ENCODE measurements at places on chromosomes 4 and X. TPM values are rescaled to one million over a fixed set of nuclear protein-coding genes. Genes with fewer than 3 reads are reported as not detected.

DNA sequence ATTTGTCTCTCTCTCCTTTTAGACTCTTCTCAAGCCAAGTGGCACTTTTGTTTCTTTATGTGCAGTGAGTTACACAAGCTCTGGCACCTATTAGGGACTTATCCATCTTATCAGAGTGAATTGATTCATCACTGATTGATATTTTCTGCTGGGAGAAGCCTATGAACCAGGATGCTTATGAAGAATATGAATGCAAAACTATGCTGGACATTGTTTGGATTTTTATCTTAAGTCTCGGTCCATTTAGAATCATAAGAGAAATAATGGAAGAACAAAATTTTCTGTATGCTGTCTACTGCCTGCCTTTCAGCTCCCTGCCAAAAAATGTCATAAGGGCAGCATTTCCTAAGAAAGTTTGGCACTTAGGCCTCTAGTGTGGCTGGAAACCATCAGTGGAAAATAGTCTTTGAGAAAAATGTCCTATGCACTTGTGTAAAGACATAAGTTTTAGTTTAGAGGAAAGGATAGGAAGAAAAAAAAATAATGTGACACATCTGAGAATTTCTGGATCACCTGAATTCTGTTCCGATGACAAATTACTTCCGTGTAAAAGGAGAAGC lies 365.7 kb upstream of the MAD2L1 start:
- no peak for DNase-seq

DNA sequence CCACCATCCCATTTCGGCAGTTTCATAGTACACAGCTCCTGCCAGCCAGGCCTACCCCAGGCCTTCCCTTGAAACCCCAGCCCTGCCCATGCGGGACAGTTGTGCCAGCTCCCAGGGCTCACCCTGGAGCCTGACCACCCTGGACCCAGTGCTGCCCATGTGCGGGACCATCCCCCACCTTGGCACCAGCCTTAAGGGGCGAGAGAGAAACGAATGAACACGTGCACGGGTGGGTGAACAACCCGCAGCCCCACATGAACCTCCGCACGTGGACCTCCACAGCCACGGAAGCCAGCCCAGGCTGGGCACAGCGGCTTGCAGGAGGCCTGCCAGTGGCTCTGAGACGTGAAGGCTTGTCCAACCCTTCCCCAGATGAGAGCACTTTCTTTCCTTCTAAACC lies 76.0 kb upstream of the MXD4 start:
- DNase-seq: no peak

The ZXDA gene
- total RNA-seq: 8.2 TPM

GRCh38 chr4:3316146-3316545 lies 23.3 kb downstream of the RGS12 start:
- no peak for DNase-seq

GRCh38 chr4:138223231-138223910 lies 18.8 kb downstream of the SLC7A11 start:
- DNase-seq: no peak

- DNase-seq: no peak
Measured at GRCh38 chr4:121786221-121786620, 14.9 kb upstream of the EXOSC9 start.

DNA sequence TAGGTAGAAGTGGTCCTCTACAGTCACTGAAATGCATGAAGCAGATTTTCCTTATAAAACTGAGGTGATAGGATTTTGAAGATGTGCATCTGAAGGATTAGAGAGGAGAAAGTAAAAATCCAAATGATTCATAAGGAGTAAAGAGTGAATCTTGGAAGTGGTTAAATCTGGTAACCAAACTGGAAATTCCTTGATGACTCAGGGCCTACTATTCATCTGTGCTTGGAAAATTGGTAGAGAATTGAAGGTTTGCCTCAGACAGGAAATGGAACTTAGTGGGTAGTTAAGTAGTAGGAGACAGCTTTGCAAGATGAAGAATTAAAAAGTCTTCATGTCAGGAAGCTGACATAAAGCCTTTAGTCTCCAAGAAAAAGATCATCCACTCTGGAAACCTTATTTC lies 368.9 kb upstream of the CTSO start:
- peak; percentile 92 for DNase-seq

GRCh38 chrX:4663085-4663484 lies 949.6 kb upstream of the PRKX start:
- DNase-seq: peak; percentile 36

The HTR2C gene
- not detected for total RNA-seq

- no peak for DNase-seq
Measured at GRCh38 chr4:11564021-11564420, 135.3 kb upstream of the HS3ST1 start.

The ARHGEF6 gene
- 6.9 TPM for total RNA-seq

The LRIT3 gene
- total RNA-seq: not detected

GRCh38 chrX:40420899-40421729 lies 159.7 kb upstream of the ATP6AP2 start:
- peak; percentile 91 for DNase-seq

The SPANXA1 gene
- total RNA-seq: not detected

- DNase-seq: no peak
Measured at GRCh38 chrX:15350329-15350996, 15.1 kb upstream of the PIGA start.

DNA sequence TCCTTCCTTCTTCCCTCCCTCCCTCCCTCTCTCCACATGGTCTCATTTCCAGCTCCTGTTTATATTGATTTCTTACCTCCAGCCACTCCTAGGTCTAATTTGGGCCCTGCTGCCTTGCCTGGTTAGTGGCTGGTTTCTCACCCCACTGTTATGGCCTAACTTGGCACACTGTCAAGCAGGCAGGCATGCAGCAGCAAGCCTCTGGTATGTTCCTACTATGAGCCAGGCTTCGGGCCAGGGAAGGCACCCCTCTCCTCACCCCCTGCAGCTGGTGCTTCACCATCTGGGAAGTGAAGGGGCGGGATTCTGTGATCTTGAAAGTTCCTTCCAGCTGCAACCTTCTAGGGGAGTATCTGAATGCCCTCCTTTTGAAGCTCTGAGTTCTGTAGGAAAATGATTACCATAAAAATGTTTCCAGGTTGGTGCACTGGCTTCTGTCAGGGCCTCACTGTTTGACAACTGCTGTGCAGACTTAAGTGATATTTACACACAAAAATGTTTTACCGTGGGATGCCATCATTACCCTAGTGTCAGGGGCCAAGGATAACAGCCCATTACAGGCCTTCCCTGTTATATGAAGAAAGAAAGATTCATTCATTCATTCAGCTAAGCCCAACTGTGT lies 10.1 kb upstream of the VMA21 start:
- no peak for DNase-seq

GRCh38 chr4:123319639-123320038 lies 77.0 kb upstream of the SPRY1 start:
- no peak for DNase-seq

The GATA1 gene
- not detected for total RNA-seq

The TMEM47 gene
- total RNA-seq: 209 TPM

The ARHGEF9 gene
- total RNA-seq: 19.6 TPM

DNA sequence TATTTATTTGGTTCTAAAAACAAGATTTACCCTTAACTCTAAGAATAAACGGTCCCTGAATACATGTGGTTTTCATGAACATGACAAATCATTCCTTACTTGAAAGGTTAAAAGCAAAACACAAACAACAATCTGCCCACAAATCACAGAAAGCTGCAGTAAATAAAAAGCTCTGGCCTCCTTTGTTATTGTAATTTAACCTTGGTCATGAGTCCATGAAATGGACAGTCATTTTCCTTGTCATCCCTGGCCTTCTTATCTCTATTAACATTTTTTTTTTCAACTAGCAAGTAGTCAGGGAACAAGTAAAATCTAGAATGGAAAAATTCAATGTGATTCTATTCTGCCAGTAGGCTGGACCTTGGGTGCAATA lies 92.7 kb downstream of the SCD5 start:
- peak; percentile 93 for DNase-seq

DNA sequence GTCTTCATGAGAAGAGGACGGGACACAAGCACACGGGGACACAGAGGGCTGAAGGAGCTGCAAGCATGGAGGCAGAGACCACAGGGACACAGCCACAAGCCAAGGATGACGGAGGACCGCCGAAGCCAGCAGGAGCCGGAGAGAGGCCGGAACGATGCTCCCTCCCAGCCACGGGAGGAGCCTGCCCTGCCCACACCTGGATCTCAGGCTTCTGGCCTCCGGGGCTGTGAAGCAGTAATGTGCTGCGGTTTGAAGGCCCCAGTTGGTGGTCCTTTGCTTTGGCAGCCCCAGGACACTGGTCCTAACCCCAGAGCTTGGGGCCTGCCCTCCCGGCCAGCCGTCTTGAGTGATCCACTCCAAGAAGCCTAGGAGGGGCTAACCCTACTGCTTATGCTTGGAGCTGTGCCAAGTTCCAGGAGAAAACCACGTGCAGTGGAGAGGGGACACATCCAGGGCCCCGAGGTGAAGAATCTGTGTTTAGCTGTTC lies 85.9 kb downstream of the HMX1 start:
- DNase-seq: no peak

DNA sequence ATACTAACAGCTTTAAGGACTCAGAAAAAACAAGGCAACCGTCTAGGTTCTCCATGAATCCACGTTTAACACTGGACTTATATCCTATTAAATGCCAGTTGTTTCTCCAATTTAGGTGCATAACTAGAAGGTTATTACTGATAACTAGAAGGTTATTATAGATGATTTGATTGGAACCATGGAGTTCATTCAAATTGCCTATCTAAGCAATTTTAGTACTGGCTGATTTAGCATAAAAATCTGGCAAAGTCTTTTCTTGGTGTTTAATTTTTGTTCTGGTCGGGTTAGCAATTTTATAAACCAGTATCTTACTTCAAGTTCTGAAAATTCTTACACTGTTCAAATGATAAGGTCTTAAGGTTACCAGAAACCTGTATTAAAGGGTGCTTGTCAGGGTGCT lies 672.8 kb upstream of the GNPDA2 start:
- DNase-seq: no peak

DNA sequence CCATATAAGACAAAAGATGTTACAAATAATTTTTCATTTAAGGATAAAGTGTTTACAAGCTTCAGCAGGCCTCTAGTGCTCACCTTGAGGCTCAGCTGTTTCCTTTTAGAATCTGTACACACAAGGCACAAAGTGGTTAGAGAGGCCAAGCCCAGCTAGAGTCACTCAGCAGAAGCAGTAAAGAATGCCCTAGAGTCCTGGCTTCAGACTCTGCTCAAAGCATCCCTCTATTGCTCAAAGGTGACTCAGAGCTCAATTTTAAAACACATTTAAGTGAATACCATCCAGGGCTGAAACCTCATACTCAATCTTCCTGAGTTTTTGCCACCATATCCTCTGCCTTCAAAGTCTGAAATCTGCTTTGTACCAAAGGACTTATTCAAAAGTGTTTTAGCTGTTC lies 22.6 kb upstream of the PHF8 start:
- DNase-seq: peak; percentile 62

DNA sequence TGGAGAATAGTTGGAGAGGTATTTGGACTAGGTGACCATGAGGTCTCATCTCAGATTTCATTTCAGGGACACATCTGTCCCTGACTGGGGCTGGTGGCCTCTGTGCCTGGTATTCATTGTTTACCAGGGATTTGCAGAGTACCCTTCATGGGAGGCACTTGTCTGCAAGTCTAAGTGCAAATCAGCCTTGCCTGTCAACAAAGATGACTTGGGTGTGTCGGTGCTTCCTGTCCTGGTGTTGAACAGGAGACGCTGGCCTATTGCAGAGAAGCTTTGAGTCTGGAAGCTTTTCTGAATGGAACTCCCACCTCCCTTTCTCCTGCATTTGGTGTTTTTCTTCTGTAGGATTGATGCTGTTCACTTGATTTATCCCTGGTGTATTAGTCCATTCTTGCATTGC lies 104.1 kb downstream of the TNIP2 start:
- no peak for DNase-seq

- DNase-seq: no peak
Measured at GRCh38 chrX:97863261-97863660, 979.6 kb downstream of the RPA4 start.

- DNase-seq: no peak
Measured at GRCh38 chr4:184406958-184407391, 67.4 kb downstream of the IRF2 start.

The LRAT gene
- total RNA-seq: 0.17 TPM

The RBM41 gene
- 19.1 TPM for total RNA-seq

- peak; percentile 1 for DNase-seq
Measured at GRCh38 chrX:32185160-32185559, 1026.2 kb downstream of the DMD start.

The SLC2A9 gene
- 30.4 TPM for total RNA-seq

GRCh38 chrX:22373766-22374165 lies 101.1 kb downstream of the CBLL2 start:
- no peak for DNase-seq

The USP46 gene
- 21.9 TPM for total RNA-seq

- no peak for DNase-seq
Measured at GRCh38 chr4:16833722-16834121, 64.7 kb downstream of the LDB2 start.

The GAGE12E gene
- not detected for total RNA-seq

The ADH1A gene
- not detected for total RNA-seq

DNA sequence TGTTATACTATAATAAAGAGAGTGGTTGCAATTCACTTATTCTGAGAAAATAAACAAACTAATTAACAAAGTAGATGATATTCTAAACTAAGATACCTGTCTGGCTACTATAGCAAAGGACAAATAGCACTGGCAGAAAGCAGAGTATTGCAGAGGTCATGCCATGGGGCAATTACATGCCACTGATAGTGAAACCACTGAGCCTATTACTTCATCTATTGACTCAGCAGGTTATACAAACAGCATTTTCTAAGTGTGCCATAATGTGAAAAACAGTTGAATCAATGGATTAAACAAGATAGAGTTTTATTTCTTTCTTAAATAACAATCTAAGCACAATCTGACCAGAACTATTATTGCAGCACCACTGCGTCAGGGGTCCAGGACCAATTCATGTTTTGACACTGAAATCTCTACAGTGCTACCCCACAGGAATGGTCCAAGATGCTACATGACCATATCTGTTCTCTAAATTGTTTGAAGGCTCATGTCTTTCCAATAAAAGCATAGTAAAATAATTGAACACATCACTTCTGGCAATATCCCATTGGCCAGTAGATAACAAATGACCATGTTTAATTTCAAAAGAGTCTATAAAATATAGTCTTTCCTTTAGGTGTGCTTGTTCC lies 389.5 kb upstream of the GRID2 start:
- peak; percentile 6 for DNase-seq

GRCh38 chr4:127686658-127687057 lies 43.5 kb upstream of the SLC25A31 start:
- DNase-seq: peak; percentile 52

DNA sequence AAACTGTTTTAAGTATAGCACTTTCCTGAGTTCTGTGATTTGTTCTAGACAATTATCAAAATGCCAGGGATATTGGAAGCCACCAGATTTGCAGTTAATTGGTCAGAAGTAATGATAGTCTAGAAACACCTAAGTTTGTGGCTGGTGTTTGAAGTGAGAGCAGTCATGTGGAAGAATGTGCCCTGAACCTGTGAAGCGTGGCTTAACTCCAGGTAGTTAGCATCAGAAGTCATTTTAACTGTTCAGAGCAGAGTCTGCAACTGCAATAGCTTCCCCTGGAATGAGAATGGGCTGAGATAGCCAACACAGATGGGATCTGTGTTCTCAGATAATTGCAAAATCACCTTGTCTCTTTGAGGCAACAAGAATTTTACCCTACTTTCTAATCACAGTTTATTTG lies 255.1 kb upstream of the GK2 start:
- peak; percentile 55 for DNase-seq

Data from renal cortical epithelial cell (primary cell).